ENCODE measurements at places on chromosomes 4 and X.

GRCh38 chr4:5895287-5895686 is 2.4 kb upstream of the CRMP1 start:
- DNase-seq, result no peak

DNA sequence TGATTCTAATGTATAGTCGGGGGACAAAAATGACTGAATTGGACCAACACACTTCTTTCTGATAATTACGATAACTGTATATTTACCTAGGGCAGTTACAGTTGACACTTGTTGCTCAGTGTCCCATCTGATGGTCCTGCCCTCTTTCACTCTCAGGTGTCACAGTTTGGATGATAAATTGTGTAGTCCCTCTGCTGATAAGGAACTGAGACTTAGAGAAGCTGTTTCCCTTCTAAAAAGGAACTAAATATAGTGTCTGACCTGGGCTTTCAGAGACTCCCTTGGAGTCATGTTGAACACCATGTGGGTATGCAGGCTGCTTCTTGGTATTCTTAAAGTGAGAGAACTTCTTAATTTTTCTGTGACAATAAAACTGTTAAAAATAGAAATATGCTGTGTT is 23.7 kb upstream of the PNPLA4 start:
- no peak for DNase-seq

- DNase-seq, result peak; percentile 92
These were observed 21.3 kb upstream of the WDR45 start for GRCh38 chrX:49100704-49101628.

GRCh38 chr4:119268466-119268865 is 53.5 kb downstream of the FABP2 start:
- no peak for DNase-seq

DNA sequence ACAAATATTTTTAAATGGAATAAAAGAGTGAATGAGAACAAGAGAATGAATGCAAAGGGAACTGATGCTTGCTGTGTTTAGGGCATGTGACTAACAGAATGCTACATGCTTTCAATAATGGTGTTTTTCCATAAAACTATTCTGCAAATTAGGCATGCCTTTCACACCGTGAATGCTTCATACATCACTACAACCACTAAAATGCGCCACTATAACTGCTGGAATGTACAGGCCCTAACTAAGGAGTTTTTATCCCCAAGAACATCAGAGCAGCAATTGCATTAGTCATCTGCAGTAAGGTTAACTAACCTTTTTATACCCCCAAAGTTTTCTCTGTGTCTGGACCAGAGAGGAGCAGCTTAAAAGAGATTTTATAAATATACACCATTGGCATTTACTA is 190.4 kb downstream of the ARAP2 start:
- DNase-seq, result no peak

GRCh38 chr4:110778521-110778920 is 155.6 kb upstream of the PITX2 start:
- DNase-seq, result no peak

GRCh38 chr4:104491481-104492182 is 3.1 kb downstream of the CXXC4 start:
- peak; percentile 25 for DNase-seq

DNA sequence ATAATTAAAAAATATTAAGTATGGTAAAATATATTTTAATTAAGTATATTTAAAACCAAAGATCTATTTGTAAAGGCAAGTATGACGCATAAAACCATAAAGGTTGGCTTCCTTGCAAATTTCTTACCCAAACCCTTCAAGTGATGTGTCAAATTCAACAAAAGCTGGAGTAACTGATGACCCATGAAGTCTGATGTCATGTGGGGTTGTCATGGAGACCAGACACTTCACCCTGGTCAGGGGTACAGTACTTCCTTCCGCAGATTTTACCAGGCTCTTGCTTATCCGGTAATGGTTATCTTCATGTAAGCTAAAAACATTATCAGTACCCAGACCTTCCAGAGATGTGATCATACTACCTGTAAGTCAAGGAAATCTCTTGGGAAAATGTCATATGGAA is 170.1 kb downstream of the WDFY3 start:
- DNase-seq, result no peak

- DNase-seq, result peak; percentile 29
These were observed 6.0 kb downstream of the GAGE10 start for GRCh38 chrX:49309401-49309981.

- DNase-seq, result no peak
These were observed 725.7 kb upstream of the TENM3 start for GRCh38 chr4:181517491-181517890.

DNA sequence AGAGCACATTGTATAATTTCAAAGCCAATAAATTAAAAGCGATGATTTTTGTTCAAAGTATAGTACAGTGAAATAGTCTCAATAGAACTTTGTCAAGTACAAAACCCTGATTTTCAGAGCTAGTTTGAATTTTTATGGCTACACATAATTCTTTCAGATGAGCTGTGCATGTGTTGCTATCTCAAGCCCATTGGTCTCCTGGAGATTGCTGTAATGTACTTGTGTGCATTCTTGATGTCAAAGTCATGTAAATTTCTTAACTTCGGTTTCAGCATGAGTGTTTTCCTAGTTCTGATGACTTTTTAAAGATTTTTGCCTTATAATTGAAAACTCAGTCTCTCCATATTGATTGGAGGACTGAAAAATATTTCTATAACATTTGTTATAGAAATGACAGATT is 200.8 kb downstream of the CEP135 start:
- no peak for DNase-seq

DNA sequence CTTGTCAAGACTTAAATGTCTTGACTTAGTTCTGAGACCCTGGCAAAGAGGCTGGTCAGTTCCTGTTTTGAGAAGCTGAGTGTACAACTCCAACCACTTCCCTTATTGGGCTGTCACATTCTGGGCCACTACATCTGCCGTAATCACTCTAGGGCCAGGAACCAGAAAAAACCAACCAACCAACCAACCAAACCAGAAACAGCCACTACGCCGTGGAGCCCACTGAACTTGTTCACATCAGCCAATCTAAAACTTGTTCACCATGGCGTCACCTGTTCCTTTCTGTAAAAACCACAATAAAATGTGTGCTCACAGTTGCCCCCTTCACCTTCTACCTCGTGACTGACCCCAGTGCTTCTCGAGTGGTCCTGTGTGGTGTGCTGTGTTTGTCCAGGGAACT is 107.3 kb downstream of the JADE1 start:
- DNase-seq, result peak; percentile 69

DNA sequence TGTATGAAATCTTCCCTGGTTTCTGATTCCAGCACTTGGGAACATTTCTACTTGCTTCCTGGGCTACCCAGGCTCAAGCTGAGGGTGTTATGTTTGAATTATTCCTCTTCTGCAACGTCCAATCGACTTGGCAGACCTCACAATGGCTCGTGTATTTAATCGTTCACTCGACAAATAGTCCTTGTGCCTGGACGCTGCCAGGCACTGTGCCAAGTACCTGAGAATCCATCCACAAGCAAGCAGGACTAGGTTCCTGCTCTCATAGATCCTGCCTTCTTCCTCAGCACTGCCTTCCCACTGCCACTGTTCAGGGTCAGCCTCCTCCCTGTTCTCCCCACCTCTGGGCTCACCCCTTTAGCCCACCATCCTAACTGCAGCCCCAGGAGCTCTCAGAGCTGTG is 113.3 kb downstream of the EFNB1 start:
- no peak for DNase-seq
